ENCODE measurements at places on chromosomes 16 and 17.

DNA sequence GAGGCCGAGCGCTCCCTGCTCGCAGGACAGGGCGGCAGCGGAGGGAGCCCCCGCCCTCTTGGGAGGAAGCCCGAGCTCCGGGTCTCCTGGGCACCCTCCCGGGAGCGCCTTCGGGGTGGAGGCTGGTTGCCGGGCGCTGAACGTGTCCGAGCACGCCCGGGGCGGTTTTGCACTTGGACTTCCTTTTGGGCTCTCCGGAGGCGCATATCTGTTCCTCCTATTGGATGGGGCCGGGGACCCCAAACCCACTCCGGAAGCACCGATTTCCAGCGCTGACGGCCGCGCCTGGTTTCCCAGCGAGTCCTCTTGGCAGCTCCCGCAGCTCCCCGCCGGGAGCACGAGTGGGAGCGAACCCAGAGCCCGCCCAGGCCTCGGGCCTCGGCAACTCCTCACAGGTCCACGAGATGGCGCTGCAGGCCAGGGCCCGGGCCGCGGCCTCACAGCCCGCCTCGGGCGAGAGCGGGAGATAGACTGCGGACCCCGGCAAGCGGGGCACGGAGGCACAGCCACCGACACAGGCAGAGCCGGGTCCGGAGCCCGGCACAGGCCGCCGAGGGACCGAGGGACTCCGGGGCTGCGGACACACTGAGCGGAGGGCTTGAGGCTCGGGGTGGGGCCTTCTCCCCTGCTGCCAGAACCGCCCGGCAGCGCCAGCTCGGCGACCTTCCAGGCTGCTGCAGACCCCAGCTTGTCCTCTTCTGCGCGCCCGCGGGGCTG is 12.7 kb downstream of the TBX2 start:
- DNase-seq = peak; percentile 44

- DNase-seq = no peak
Observed at GRCh38 chr16:27359051-27359450, 42.9 kb upstream of the IL21R start.

GRCh38 chr17:45366049-45366448 is 49.2 kb upstream of the MAP3K14 start:
- DNase-seq = no peak

DNA sequence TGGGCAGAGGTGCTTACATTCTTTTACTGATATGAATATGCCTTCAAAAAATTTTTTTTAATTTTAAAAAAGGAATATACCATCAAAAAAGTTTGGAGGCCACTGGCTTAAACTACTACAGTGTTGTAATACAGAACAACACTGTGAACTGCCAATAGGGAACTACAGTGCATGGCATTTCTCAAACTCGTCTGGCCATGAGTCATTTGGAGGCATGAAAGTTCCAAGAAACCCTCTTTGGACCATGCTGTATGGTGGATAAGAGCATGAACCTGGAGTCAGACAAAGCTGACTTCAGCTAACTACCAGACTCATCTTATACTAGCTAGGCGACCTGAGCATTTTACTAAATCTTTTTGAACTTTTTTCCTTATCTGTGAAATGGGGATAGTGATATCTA is 9.2 kb upstream of the NF1 start:
- no peak for DNase-seq

DNA sequence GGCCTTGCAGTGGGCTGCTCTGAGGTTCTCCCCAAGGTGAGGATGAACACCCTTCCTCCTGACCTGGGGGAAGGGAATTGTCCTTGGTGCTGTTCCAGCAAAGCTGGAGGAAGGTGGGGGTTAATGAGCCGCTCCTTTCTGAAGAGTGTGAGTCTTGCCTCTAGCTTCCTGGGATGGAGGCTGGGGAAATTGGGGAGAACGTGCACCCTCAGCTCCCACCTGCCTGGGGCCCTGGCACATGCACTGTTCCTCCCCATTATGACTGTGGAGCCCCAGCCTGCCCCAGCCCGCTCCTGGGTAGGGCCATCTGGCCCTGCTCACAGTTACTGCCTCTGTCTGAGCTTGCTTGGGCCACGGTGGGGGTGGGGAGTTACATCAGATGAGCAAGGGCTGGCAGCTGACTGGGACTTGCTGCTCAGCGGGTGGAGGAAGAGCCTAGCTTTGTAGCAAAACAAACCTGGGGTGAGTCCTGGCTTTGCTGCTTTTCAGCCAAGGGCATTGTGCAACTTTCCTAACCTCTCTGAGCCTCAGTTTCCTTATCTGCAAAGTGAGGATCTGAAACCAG is 11.1 kb downstream of the TNS4 start:
- DNase-seq = no peak

DNA sequence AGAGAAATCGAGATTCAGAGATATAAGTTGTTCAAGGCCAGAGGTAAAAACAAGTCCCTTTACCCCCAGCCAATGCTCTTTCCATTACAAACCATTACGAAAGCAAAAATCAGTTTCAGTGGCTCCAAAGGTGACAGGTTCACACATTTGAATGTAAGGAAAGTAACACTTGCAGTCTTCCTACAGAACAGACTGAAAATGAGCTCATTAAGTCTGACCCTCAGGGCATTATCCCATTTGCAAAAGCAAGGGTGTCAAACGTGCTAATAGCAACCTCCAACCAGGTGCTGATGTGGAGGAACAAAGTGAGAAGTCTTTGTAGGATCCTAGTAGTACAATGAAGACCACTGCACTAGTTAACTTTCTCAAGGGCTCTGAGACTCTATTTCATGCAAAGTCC is 65.2 kb downstream of the XPO6 start:
- no peak for DNase-seq

GRCh38 chr17:27282054-27282551 is 11.8 kb upstream of the WSB1 start:
- DNase-seq = no peak

- no peak for DNase-seq
Observed at GRCh38 chr16:7534749-7535148, 202.1 kb downstream of the RBFOX1 start.

GRCh38 chr16:67966549-67967182 is 1.8 kb downstream of the SLC12A4 start:
- no peak for DNase-seq

- DNase-seq = peak; percentile 75
Observed at GRCh38 chr17:38676706-38677504, 2.1 kb upstream of the EPOP start.

DNA sequence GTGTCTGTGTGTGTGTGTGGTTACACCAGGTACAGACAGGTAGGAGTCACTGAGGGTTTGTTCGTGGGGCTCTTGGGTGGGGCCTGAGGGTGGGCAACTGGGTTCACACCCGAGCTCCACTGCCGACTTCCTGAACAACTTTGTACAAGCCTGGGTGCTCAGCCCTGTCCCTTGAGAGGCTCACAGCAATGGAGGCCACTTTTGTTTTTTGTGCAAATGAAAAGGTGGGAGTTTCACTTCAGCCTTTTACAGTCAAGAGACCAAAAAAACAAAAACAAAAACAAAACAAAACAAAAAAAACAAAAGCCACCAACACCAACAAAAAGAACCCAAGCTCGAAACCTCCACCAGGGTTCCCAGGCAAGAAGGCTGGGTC is 2.4 kb downstream of the RHBDF2 start:
- no peak for DNase-seq

- DNase-seq = no peak
Observed at GRCh38 chr16:79618692-79619050, 18.1 kb upstream of the MAF start.

GRCh38 chr16:11224894-11225676 is 30.9 kb downstream of the SOCS1 start:
- DNase-seq = no peak

DNA sequence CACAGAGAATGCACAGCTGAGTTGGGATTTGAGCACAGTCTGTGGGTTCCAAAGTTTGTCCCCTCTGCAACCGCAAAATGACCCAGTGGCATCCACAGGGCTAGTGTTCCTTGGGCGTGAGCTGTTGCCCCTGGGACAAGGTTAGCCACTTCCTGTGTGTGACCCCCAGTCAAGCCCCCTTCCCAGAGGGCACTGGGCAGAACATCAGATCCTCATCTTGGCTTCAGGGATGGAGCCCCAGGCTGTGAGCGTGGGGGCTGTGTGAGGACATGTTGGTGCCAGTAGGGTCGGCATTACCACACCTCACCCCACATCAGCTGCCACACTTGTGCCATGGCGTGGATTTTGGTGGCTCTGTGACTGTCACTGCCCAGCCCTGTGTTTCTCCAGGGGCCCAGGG is 55.3 kb downstream of the USP22 start:
- no peak for DNase-seq
